Hematopoietic multipotent progenitor cell treated with erythropoietin and hydrocortisone succinate and interleukin-3 and kit ligand, for 6 days (in vitro differentiated cells): ENCODE measurements at places on chromosomes 11 and 22.
A peak's percentile ranks its signal among the peaks of the same experiment; 100 is the strongest.

DNA sequence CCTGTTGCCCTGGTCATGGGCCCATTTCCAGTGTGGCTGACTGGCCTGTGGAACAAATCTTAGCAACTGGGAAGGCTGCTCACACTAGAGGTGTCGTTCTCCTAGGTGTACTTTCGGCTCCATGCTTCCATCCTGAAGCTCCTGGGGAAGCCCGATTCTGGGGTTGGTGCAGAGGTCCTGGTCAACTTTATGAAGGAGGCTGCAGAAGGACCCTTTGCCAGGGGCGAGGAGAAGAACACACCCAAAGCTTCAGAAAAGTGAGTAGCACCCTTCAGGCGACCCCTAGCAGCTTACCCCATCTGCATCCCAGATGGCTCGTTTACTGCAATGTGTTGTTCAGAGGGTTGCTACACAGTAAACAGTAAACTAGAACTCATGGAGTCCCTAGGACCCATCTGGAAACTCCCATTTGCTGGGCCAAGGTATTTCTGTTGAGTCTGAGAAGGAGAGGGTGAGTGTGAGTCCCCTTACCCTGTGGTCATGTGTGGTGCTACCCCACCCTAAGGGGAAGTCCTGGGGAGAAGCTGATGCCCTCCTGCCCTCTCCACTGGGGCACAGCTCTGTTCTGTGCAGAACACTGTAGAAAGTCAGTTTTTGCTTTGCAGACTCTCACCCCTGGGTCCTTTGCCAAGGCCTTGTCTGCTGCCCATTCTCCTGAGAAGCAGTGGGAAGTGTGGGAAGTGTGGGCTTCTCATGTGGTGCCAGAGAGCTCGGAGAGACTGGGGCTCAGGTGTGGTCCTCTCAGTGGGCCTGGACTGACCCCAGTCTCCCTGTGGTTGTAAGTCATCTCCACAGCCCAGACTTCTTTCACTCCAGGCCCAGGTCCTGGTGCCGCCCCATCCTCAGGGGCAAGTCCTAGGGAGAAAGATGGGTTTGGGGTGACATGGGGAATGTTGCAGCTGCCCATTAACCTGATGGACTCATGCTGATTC, 85.0 kb downstream of the CABIN1 start:
- no peak for DNase-seq

DNA sequence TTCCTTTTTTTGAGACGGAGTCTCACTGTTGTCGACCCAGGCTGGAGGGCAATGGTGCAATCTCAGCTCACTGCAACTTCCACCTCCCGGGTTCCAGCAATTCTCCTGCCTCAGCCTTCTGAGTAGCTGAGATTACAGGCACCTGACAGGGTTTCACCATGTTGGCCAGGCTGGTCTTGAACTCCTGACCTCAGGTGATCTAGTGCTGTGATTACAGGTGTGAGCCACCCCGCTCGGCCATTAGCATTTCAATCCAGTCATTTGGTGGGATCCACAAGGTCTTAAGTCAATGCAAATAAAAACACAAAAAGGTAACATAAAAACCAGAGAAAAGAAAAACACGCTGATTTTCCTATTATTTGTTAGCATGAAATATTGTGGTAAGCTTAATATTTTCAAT, 1227.2 kb upstream of the TENM4 start:
- DNase-seq: no peak

DNA sequence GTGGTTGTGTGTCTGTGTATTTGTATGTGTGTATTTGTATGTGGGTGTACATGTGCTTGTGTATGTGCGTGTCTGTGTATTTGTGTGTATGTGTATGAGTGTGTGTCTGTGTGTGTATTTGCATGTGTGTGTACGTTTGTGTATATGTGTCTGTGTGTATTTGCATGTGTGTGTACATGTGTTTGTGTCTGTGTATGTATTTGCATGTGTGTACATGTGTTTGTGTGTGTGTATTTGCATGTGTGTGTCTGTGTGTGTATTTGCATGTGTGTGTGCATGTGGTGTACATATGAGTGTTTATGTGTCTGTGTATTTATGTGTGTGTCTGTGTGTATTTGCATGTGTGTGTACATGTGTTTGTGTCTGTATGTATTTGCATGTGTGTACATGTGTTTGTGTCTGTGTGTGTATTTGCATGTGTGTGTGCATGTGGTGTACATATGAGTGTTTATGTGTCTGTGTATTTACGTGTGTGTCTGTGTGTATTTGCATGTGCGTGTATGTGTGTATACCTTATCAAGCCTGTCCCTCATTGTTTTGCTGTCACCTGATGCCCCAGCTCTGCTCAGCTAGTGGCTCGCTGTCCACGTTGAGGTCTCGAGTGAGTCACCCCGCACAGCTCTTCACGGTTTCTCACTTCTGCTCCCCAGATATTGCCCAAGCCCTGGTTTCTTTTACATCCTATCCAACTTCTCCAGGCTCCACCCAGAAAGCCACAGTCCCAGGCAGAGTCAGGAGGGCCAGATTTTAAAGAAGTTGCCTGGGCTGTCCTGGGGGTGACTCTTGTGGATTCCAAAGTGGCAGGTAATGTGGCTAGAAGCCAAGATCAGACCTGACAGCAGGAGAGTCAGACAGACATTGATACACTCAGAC, 15.2 kb downstream of the MB start:
- DNase-seq: peak; percentile 46

GRCh38 chr11:124446916-124447315, 1.4 kb upstream of the OR8B8 start:
- no peak for DNase-seq

DNA sequence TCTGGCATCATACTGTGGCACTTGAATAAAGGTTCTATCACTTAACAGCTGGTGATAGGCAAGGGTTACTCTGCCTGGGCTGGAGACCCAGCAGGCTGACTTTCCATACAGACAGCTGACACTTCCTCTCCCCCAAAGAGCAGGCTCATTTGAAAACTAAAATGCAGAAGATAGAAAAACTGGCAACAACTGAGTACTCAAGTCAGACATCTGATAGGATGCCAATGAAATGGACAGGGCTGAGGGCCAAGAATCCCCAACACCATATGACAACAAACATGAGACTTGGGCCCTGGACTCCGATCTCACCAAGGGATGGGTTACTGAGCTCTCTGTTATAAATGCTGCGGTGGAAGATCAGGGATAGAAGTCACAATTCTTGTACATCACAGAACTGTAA, 237.2 kb downstream of the LRRC4C start:
- no peak for DNase-seq

DNA sequence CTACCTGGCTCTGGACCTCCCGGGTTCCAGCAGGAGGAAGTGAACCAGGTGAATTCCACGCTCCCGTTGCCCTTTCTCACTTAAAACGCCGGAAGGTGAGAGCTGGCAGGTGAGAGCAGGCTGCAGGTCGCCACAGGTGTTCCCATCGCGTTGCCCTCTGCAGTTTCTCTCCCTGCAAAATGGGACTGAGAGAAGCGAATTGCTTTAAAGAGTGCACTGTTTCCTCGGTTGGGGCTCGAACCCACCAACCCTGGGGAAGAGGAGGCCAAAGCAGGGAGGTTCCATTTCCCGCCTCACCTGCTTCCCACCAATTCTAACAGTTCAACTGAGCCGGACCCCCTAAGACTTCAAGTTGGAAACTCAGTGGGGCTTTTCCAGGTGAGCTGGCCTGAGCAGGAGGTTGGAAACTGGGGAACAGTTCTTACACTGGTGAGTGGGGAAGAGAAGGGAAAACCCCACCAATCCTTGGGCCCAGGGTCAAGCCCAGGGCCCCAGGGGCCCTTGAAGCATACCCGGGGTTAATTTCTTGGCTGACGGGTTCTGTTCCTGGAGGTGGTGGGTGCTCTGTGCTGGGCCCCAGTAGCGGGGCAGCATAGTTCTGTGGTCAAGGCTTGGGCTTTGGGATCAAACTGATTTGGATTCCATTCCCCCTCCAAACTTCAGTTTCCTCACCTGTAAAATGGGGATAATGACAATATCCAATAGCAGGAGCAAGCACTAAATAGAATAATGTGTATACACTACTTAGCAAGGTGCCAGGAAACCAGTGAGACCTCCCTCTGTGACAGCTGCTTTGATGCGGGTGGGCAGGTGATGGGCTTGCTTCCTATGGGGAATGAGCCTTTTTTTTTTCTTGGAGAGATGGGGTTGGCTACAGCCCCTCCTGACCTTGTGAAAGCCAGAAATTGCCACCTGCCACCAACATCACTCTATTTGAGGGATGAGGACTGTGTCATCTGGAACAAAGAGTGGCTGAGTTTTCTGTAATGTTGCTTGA, 788 bp downstream of the CD82 start:
- no peak for DNase-seq

GRCh38 chr11:2175659-2176058, 4.0 kb upstream of the TH start:
- DNase-seq: no peak

GRCh38 chr22:17410576-17410975, 41.3 kb downstream of the CECR2 start:
- DNase-seq: no peak

- no peak for DNase-seq
Measured at GRCh38 chr11:65945941-65946558, 770 bp downstream of the TSGA10IP start.

DNA sequence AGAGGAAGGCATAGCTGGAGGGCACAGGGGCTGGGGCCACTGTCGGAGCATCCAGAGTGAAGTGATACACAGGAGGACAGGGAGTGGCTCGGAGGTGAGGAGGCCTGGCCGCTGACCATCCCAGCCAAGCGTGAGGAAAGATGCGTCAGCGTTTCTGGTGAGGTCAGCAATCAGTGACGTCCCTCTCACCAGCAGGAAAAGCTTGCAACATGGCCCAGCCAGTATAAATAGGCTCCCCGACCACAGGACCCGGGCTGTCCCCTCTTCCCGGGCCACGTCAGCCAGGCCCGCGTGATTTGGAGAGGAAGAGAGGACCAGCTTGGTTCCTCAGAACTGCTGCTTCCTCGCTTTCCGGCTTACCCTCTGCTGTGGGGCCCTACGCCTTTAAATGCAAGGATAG, 4.2 kb upstream of the OSM start:
- peak; percentile 65 for DNase-seq

- DNase-seq: no peak
Measured at GRCh38 chr11:47438721-47439120, 10.2 kb downstream of the RAPSN start.

- DNase-seq: no peak
Measured at GRCh38 chr11:72295471-72295870, 51.5 kb upstream of the PHOX2A start.

DNA sequence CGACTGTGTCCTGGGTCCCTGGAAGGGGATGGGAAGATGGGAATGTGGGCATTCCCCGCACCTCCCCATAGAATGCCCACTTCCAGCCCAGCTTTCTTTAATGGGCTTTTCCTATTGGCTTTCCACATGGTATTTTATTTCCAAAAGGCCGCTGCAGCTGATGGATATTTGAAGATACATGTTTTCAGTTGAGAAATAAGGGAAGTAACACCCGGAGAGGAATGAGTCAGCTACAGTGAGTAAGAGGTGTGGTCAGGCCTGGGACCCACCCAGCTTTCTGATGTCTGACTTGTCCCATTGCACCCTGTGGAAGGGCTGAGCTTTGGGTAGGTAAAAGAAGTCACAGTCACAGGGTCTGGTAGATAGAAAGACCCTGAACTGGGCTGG, 476.9 kb downstream of the MIAT start:
- peak; percentile 90 for DNase-seq

- DNase-seq: peak; percentile 85
Measured at GRCh38 chr22:19766511-19767426, 6.2 kb downstream of the TBX1 start.

DNA sequence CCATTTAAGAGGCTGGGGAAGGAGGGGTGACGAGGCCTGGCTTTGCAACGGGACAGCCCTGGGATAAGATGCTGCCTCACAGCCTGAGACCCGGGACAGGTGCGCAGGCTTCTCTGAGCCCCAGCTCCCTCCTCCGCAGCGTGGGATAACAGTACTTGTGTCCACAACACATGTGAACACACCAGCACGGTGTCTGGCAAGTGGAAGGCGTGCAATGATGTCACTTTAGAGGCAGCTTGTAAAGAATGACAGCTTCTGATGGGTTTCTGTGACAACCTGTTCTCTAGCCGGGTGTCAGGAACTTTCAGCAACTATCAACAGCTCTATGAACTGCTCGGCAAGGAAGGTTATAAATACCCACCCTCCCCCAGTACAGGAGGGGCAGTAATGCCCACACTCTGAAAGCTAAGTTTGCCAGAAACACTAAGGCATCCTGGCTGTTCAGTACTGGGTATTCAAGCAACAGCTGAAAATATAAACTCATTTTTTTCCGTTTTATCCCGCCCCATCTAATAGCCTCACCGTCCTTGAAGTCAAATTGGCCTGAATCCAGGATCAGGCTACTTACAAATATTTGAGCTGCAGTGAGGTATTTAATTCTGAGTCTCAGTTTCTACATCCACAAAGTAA, 59.7 kb downstream of the MYH9 start:
- peak; percentile 38 for DNase-seq

GRCh38 chr11:75344761-75345454, 6.6 kb downstream of the ARRB1 start:
- no peak for DNase-seq

GRCh38 chr22:26461188-26461810, 22.3 kb downstream of the HPS4 start:
- peak; percentile 73 for DNase-seq

GRCh38 chr22:45731041-45731797, 59.6 kb downstream of the ATXN10 start:
- no peak for DNase-seq

- no peak for DNase-seq
Measured at GRCh38 chr11:34830648-34831047, 85.5 kb downstream of the APIP start.

DNA sequence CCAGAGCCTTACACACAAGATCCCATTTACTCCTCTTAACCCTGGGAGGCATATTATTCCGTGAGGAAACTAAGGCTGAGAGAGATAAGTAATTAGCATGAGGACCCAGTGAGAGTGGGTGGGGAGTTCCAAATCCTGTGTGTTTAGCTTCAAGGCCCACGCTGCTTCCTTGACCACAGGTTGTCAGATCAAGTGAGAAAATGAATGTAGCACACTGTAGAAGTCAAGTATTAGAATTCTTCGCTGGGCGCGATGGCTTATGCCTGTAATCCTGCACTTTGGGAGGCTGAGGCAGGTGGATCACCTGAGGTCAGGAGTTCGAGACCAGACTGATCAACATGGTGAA, 3.8 kb downstream of the CYB561A3 start:
- no peak for DNase-seq

- DNase-seq: no peak
Measured at GRCh38 chr11:13763341-13763740, 94.9 kb downstream of the FAR1 start.

- DNase-seq: no peak
Measured at GRCh38 chr11:69308491-69308911, 14.5 kb downstream of the MYEOV start.

- DNase-seq: no peak
Measured at GRCh38 chr11:131582021-131582525, 211.7 kb downstream of the NTM start.
